Renal cortical epithelial cell (primary cell): ENCODE measurements at places on chromosomes 12 and 14. TPM values are rescaled to one million over a fixed set of nuclear protein-coding genes. Genes with fewer than 3 reads are reported as not detected.

KIF26A gene
- total RNA-seq: under 0.01 and 0.05 TPM in 2 replicates

SLC38A4 gene
- total RNA-seq: under 0.01 TPM in 1 of 2 replicates, not detected in the other

DNA sequence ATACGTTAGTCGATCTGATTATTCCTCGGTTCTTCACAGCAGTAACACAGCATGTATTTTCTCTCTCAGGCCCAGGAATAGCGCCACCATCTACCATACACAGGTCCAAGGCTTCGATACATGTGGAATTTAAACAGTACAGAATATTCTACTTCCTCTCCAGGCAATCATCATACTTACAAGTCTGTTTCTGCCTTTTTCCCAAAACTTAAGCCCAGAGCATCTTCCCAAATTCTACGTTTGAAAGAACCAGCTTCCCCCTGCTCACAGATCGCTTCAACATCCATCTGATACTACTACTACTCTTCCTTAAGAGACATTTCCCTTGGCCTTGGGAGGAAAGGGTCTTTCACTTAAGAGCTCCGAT is 626 bp downstream of the TXNDC16 start:
- DNase-seq: peak; percentile 54

DNA sequence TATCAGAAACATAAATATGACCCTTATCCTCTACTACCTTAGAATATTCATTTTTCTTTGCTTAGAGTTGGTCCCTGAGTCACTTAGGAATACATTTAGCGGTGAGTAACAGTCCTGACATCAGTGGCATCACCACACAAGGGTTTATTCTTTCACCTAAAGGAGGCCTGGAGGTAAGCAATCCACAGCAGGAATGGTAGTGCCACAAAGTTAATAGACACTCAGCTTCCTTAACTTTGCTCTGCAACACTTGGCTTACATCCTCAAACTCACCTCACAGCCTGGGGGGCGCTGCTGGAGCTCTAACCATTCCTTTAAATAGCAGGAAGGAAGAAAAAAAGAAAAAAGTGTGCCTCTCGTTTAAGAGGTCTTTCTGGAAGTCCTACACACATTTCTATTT is 29.1 kb downstream of the BBOF1 start:
- peak; percentile 61 for DNase-seq

DNA sequence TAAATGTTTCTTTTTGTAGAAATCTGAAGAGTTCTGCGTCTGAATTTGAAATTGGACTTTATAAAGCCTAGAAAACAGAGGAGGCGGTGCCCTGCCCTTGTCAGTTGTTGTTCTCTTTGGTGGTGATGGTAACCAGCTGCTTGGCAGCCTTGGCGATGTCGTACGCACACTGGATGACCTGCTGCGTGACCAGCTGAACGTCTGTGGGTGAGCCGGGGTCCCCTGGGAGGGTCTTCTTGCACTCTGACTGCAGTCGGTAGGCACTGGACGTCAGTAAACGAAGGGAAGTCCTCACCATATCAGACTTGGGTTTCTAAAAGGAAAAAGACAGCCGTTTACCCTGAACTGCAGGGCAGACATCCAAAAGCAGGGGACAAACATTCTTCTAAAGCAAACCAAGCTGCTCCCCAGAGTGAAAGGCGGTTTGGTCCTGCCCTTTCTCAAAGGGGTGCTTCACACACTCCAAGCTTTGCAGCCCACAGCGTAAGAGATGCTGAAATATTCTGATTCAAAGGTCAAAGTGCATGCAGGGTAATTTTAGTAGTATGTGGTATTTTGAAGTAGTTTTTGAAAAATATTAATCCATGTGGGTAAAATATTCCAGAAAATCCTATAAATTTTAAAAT is 32.9 kb downstream of the TCHP start:
- DNase-seq: no peak

KIF5A gene
- total RNA-seq: 0.35 and 2.5 TPM in 2 replicates

TRIM9 gene
- 0.69 and 2.9 TPM in 2 replicates for total RNA-seq

RNASE4 gene
- total RNA-seq: 2.1 and 15.3 TPM in 2 replicates

- no peak for DNase-seq
Observed at GRCh38 chr14:100132903-100133510, 26.4 kb downstream of the DEGS2 start.

- DNase-seq: no peak
Observed at GRCh38 chr12:109513977-109514376, 36.5 kb downstream of the UBE3B start.

GRCh38 chr14:55297611-55298499 is 26.6 kb downstream of the FBXO34 start:
- peak; percentile 63 for DNase-seq

IFNG-AS1 gene
- not detected in 2 replicates for total RNA-seq

HOXC5 gene
- 0.80 TPM in 1 of 2 replicates, not detected in the other for total RNA-seq

DNA sequence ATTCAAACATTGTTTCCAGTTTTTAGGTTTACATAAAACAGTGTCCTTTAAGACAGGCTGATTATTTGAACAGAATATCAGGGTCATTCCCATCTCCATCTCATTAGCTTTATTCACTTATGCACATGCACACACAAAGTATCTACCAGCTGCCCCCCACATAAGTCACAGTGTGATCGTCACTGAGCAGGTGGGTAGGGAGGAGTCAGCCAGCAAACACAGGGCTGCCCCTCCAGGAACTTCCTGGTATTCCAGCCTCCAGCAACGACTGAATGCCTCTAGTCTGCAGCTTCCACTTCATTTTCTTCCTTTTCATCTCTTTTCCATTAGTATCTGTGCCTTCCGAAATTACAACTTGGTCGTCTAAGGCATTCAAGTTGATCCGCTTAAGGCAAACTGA is 48.8 kb upstream of the FOXN3 start:
- DNase-seq: no peak

KRT7 gene
- 124 and 2,408 TPM in 2 replicates for total RNA-seq

TCL1A gene
- total RNA-seq: not detected in 2 replicates

DNA sequence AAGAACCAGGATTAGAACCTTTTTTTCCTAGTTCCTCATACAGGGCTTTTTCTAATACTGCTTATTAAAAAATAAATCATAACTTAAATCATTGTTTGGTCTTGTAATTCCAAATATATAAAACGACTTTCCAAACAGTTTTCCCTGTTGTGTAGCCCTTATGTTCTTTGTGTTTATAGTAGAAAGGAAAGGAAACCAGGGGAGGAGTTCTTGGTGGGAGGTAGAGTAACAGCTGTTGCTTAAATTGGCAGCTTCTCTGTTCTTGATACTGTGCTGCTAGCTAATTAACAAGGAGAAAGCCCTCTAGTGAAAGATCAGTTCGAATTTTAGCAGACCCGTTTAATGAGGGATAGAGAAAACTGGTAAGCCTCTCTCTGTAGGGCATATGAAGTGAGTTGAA is 15.0 kb downstream of the SRP54 start:
- DNase-seq: no peak

DNA sequence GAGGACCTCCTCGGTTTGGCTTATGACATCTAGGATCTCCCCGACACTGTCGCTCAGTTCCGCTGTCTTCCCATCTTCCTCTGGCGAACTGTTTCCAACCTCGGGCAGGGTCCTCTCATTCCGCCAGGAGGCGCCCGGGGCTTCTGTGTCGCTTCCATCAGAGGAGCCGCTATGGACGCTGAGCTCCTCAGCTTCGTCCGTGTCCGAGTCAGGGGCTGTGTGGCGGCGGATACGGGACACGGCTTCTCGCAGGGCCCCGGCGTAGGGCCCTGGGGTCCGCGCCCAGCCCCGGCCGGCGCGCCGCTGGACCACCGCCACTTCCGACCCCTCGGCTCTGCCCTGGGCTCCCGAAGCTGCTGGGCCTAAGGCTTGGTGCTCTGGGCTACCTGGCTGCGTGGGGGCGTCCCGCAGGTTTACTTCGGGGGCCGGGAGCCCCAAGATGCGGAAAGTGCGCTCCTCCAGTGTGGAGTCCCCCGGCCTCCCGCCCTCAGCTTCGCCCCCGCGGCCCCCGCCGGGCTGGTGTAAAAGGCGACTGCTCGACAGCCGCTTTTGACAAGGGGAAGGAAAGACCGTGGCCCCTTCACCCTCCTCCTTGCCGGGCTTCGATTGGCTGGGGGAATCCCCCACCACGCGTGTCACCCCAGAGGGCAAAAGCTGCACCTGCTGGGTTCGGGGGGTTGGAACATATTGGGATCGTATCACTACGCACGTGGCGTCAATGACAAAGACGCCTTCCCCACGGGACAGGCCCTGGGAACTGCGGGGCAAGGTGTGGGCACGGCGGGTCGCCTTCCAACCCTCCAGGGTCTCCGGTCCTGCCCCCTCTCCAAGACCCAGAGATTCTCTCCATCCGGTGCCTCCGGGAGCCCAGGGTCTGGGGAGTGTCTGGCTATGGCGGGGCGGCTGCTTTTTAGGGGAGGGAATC is 2.1 kb downstream of the DDN start:
- peak; percentile 44 for DNase-seq

DNA sequence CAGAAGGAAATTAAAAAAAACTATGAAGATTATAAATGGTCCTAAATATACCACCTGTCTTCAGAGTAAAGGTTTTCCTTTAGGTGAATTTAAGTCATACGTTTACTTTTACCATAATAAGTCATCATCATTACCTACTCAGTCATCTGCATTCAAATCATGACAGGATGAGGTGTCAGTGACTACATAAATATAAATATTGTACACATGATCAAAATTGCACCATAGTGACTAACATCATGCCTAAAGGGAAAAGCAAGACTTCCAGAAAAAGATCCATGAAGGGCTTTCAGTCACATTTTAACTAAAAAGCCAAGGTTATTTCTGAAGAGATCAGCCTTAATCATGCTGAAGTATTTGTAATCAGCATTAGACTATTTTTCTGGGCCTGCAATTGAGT is 759.9 kb upstream of the FLRT2 start:
- peak; percentile 56 for DNase-seq

GRCh38 chr14:22800346-22800745 is 14.9 kb downstream of the SLC7A7 start:
- DNase-seq: no peak

- DNase-seq: no peak
Observed at GRCh38 chr12:5317556-5317955, 114.4 kb upstream of the NTF3 start.

SVOP gene
- not detected in 2 replicates for total RNA-seq
